ENCODE measurements at places on chromosomes 16 and 17.
A peak's percentile ranks its signal among the peaks of the same experiment; 100 is the strongest.

GRCh38 chr17:7136266-7136877 is 21.8 kb upstream of the ASGR2 start:
- DNase-seq = peak; percentile 65

GRCh38 chr16:72131036-72131435 is 37.4 kb downstream of the DHX38 start:
- no peak for DNase-seq

DNA sequence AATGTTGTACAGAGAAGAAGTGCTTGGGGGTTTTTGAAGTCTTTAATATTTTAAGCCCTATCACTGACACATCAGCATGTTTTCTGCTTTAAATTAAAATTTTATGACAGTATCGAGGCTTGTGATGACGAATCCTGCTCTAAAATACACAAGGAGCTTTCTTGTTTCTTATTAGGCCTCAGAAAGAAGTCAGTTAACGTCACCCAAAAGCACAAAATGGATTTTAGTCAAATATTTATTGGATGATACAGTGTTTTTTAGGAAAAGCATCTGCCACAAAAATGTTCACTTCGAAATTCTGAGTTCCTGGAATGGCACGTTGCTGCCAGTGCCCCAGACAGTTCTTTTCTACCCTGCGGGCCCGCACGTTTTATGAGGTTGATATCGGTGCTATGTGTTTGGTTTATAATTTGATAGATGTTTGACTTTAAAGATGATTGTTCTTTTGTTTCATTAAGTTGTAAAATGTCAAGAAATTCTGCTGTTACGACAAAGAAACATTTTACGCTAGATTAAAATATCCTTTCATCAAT is 57.8 kb downstream of the HLF start:
- DNase-seq = no peak

DNA sequence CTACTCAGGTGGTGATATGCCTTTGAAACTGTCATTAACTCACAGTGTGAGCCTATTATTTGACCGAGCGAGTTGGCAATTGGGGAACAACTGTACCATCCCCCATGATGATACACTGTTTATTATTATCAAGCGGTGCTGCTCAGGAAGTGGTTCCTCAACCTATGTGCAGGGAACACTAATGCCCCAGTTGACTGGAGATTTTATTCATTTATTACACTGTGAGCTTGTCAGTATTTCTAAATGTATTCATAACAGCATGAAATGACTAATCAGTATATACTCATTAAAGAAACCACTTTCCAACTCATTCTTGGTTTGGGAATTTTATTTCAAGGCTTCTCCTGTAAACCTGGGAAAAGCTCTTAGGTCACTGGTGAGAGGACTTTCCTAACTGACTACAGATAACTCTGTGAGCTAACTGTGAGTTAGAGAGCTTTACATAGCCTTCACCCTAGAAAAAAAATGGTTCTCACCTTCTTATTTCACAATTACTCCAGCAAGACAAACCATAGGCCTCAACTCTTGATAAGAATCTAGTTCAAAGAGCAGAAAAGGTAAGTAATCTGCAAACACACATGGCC is 42.4 kb downstream of the NXPH3 start:
- DNase-seq = no peak

DNA sequence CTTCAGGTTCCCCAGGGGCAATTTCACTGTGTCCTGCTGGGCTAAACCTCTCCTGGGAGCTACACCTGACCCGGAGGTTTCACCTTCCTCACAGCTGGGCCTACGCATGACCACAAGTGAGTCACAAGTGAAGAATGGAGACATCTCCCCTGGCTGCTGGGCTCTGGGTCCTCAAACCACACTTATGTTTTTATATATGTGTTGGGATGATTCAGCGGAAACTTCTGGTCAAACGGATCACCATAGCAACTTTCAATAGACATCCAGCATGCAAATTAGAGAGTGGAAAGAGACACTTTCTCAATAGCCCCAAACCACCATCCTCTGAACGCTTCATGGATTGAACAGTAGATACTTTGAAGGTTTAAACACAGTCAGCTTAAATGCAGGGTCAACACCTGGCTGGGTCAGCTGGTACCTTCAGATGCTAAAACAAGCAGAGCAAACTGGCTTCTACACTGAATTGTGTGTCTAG is 28.0 kb upstream of the MAF start:
- peak; percentile 55 for DNase-seq

DNA sequence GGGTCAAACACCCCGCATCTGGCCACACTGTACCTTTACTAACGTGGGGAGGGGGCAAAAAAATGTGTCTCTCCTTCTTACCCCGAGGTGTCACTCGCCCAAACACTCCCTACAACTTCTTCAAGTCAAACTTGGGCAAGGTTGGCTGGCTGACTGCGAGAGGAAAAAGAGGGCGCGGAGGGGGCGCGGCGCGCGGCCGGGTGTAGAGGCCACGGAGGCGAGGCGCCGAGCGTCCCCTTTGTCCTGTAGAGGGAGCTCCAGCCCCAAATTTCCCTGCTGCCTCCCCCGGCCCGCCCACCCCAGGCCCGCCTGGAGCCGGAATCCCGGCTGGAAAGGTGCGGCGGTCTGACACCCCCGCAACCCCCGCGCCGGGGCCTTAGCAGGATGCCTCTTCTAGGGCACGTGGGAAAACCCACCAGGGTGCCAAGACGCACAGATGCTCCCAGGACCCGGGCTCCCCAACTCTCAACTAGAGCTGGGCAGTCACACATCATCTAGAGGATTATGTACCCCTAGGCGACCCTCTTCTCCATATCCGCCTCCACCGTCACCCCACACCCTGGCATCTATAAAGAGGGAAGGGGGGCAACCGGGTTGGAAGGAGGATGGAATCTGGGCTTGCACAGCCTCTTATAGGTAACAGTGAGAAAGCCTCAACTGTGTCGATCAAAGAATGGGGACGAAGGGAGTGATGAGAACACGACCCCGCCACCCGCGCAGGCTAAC is 4.2 kb downstream of the IRX3 start:
- DNase-seq = peak; percentile 73

DNA sequence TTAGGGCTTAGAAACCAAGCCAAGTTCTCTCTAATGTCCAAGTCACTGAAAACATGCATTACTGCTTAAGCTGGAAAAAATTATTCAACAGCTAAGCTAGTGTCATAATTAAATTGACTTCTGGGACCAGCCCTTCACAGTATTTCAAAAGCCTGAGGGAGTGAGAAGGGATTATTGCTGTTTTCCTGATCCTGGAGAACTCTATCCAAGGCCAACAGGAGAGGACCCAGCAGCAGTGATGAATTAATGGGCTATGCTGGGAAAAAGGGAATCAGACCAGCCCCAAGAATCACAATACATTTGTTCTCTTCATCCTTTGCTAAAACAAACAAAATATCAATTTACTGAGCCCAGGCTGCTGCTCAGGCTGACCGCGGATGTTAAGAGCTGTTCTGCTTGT is 34.5 kb upstream of the CLEC3A start:
- peak; percentile 57 for DNase-seq

GRCh38 chr17:50461550-50462132 is 7.0 kb downstream of the CHAD start:
- no peak for DNase-seq

DNA sequence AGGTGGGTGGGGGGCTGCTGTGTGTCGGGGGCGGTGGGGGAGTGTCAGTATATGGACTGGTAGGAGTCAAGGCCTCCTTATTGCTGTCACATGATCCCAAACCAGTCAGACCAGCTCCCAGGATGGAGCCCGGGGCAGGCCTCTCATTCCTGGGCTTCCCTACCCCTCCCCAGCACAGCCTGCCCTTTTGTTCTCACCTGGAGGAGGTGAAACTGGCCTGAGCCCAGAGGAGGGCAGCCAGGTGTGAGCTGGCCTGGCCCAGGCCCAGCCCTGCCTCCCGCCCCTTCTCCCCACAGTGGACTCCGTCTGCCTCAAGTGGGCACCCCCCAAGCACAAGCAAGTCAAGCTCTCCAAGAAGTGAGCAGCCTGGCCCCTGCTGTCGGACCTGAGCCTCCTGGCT is 4.6 kb downstream of the PRSS8 start:
- peak; percentile 22 for DNase-seq

- DNase-seq = no peak
These were observed 1.4 kb downstream of the COTL1 start for GRCh38 chr16:84616515-84616914.

DNA sequence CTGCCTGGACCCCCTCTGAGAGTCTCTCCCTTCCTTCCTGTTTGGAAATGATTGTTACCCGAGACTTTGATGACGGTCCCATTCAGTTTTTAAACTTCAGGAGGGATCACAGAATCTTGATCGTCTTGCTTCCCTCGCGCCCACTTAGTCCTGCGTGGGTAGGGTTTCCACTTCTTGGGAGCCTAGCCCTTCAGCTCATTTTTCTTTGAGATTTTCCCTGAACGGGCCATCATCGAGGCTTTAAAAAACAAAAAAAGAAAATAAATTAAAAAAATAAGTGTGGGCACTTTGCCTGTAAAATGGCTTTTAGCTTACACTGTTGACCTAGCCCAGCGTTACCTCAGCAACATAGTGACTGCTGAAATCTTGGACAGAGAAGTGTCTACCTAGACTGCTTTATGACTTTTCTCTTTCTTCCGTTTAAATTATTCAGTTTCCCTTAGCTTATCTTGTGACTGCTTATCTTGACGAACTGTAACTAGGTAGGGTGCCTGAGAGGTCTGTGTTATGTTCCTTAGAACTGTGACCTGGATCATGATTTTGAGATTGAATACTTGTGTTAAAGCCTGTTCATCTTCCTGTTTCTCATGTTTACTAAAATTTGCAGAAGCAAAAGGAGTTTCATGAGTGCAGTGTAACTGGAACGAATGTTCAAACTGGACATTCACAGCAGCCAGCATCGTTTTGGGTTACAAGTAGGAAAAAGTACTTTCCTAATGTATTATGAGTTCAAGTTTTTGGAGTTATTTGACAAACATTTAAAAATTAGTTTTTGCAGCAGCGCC is 874 bp downstream of the WWP2 start:
- DNase-seq = no peak

DNA sequence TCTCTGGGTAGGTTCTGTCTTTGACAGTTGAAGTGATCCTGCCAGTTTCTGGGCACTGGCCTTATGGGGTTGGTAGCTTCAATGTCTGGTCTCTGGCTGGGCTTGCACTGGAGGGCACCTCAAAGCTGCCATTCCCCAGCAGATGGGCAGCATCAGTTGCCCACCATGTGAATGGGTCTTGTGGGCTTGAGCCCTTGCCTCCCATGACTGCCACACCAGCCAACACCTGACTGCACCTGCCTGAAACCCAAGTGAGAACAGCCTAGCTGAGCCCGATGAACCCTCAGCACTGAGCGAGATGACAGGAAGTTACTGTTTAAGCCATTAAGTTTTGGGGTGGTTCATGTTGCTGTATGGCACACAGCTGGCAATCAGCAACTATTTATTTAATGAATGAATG is 69.1 kb upstream of the AXIN2 start:
- DNase-seq = no peak

GRCh38 chr17:8705427-8705826 is 39.2 kb downstream of the CCDC42 start:
- DNase-seq = no peak

- DNase-seq = no peak
These were observed 15.9 kb downstream of the GNPTG start for GRCh38 chr16:1367486-1368174.

Measured in femur (tissue), 1 donor.